ENCODE measurements at places on chromosomes 4 and X.

- no peak for DNase-seq
These were observed 277.5 kb downstream of the IL15 start for GRCh38 chr4:141913928-141914327.

DNA sequence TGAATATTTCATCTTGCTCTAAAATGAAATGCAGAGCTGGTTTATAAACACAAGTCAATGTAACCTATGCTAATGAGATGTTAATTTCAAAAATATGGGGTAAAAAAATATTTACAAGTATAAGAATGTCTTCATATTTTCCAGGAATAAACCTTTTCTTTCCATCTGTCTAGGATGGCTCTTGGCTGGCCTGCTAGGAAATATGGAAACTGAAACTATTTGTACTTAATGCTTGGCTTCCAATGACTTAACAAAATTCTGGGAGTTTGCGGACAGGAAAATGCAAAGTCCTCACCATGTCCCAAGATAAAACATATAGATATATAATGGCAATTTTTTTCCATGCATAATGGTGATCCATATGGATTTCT is 168.1 kb downstream of the SCFD2 start:
- no peak for DNase-seq

GRCh38 chr4:52704661-52705060 is 45.6 kb upstream of the USP46 start:
- no peak for DNase-seq

DNA sequence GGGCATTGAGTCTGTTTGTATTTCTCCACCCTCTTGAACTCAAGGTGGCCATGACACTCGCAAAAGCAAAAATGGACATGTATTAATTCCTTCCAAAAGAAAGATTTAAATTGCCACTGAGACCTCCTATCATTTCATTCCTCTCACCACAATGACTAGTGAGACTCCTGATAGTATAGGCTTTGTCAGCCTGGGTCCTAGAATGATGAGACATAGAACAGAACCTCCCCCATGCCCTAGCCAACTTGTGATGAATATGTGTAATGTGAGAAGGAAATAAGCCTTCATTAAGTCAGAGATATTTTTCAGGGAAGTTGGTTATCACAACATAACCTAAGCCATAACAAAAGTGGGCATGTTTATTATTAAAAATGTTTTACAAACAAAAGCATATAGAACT is 62.5 kb downstream of the ASB9 start:
- DNase-seq = peak; percentile 1

- DNase-seq = no peak
These were observed 135.3 kb upstream of the VCX2 start for GRCh38 chrX:8306291-8306925.

DNA sequence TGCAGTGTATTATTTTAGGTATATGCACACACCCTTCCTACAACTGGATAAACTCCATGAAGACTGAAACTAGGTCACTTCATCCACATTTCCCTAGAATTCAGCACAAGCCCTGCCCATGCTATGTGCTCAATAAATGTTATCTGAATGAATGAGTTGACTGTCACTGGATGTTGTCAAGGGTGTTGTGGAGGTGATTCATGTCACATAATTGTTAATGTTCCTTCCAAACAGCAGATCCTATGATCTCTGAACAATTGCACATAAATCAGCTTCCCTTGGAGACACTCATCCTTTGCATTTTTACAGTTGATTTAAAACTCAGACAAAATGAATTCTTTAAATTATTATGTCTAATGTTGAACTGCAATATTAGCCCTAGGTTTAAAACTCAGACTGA is 154.7 kb downstream of the TSPAN5 start:
- no peak for DNase-seq

Data from activated CD8-positive, alpha-beta T cell treated with anti-CD3 and anti-CD28 coated beads for 36 hours (primary cell).